ENCODE measurements at places on chromosomes 12 and 14.

GRCh38 chr12:120962532-120963020 lies 15.8 kb upstream of the HNF1A start:
- peak; percentile 95 for DNase-seq

- DNase-seq: no peak
Measured at GRCh38 chr12:50672158-50672557, 91.7 kb upstream of the ATF1 start.

GRCh38 chr12:107558816-107559382 lies 126.7 kb upstream of the PWP1 start:
- no peak for DNase-seq

- DNase-seq: peak; percentile 80
Measured at GRCh38 chr14:59576332-59577294, at the start of gene CCDC175. CCDC175 (minus strand) TSS chr14:59576812; CDS start chr14:59576775, 37 bp downstream.

GRCh38 chr12:13365748-13366366 lies 169.3 kb downstream of the EMP1 start:
- no peak for DNase-seq

DNA sequence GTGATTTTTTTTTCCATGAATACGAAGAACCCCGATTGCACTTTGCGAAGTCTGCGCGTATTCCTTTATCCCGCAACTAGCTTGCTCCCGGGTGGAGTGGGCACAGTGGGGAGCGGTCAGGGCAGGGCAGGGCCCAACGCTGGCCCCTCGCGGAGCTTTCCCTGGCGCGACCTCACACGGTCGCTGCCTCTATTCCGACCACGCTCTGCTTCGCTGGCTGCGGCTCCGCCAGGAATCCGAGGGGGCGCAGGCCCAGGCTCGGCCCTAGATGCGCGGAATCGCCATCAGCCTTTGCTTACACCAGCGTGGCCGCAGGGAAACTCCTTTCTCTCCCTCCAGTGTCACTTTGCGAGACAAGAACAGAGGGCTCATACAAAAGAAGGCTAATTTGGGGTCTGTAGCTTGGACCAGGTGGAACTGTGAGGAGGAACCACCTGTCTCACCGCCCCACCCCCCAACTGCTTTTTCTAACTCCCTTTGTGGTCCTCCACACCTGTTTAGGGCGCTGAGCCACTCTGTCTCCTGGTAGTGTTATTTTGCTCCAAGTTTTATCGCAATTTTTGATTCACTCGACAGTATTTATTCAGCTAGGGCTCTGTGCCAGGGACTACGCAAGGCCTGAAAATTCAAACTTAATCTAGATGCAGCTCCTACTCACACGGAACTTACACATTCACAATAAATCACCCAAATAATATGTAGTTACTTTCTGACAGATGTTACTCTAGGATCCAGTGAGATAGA lies 3.1 kb upstream of the NKX2-1 start:
- DNase-seq: no peak

DNA sequence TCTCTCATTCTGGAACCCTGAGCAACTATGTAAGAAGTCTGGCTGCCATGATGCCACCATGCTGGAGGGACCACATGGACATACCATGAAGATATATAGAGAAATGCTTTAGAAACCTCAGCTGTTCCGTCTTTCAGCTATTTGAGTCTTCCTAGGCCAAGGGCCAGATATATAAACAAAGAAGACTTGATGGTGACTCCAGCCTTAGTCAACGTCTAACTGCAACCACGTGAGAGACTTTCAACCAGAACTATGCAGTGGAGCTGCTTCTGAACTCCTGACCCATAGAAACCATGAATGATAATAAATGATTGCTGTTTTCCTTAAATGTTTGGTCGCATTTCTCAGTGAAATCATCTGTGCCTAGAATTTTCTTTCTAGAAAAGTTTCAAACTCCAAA lies 20.0 kb upstream of the KITLG start:
- peak; percentile 67 for DNase-seq

- DNase-seq: peak; percentile 18
Measured at GRCh38 chr12:30898846-30899245, 27.7 kb upstream of the TSPAN11 start.

GRCh38 chr12:88144546-88145468 lies 2.7 kb downstream of the TMTC3 start:
- peak; percentile 61 for DNase-seq

- peak; percentile 20 for DNase-seq
Measured at GRCh38 chr14:99790978-99791376, 2.2 kb upstream of the EML1 start.

GRCh38 chr14:49955024-49955423 lies 62.1 kb downstream of the ARF6 start:
- no peak for DNase-seq

GRCh38 chr12:25491396-25492325 lies 61.4 kb downstream of the LMNTD1 start:
- peak; percentile 31 for DNase-seq

- no peak for DNase-seq
Measured at GRCh38 chr12:71548893-71549292, 109.3 kb downstream of the LGR5 start.

- DNase-seq: peak; percentile 35
Measured at GRCh38 chr14:66944872-66945271, 244.4 kb upstream of the GARIN2 start.
